Effector CD4-positive, alpha-beta T cell (primary cell): ENCODE measurements at places on chromosomes 6 and 20.
A peak's percentile ranks its signal among the peaks of the same experiment; 100 is the strongest.

- no peak for DNase-seq
Observed at GRCh38 chr6:54646069-54646950, 200.3 kb upstream of the FAM83B start.

GRCh38 chr6:138410972-138411880 is 7.2 kb downstream of the HEBP2 start:
- no peak for DNase-seq

GRCh38 chr6:8785223-8785622 is 349.9 kb upstream of the SLC35B3 start:
- DNase-seq, result no peak

DNA sequence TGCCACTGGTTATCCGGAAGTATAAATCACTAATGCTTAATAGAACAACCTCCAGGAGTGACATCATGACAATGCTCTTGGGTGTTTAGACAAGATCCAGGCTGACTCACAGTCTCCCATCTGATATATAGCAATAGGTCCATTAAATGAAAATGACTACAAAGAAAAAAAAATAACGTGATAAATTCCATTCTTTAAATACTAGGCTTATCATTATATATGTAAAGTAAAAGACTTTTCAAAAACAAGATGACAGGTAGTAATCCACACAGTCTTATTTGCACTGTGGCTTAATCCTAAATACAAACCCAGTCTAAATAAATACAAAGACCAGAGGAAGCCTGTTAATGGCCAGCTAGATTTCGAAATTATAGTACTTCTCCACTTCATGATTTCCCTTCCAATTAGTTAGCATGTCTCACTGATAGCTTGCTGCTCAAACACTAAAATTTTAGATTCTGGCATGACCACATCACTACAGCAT is 149.1 kb upstream of the BEND3 start:
- no peak for DNase-seq

GRCh38 chr6:83853178-83854000 is at the start of gene RIPPLY2:
TSS of gene RIPPLY2 (plus strand) at chr6:83853360. CDS start at chr6:83853417, 57 bp downstream.
- no peak for DNase-seq

GRCh38 chr6:96795481-96795880 is 41.8 kb downstream of the GPR63 start:
- no peak for DNase-seq

DNA sequence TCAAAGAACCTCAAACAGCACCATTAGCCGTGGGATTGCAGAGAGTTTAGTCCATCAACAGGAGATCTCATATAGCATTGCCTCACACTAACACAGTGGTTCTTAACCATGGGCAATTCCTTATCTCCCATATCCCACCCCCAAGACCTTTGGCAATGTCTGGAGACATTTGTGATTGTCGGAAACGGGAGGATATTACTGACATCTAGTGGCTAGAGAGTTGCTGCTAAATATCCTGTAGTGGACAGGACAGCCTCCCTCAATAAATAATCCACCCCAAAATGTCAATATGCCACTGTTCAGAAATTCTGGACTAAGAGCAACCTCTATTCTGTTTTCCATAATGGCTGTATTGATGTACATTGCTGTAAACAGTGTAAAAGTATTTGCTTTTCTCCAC is 210.1 kb upstream of the CCN2 start:
- DNase-seq, result no peak

DNA sequence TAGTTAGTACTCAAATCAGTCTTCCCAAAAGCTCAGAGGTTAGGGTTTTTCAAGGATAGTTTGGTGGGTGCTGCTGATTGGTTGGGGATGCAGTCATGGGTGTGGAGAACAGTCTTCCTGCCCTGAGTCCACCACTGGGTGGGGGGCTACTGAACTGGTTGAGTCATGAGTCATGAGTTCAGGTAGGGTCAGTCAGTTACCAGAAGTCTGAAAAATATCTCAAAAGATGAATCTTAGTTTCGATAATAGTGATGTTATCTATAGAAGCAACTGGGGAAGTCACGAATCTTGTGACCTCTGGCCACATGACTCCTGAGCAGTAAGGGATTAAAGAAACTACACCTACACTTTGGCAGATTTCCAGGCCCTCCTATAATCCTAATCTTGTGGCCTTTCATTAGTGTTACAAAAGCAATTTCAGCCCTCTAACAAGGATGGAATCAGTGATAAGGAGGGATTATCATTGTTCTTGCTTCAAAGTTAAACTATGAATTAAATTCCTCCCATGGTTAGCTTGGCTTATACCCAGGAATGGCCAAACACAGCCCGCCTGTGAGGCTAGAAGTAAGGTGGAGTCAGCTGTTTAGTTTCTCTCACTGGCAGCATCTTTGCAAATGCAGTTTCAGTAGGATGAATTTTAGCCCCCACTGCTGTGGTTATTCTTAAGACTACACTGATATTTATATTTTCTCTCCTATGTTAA is 33.3 kb upstream of the NKAIN2 start:
- DNase-seq, result no peak

DNA sequence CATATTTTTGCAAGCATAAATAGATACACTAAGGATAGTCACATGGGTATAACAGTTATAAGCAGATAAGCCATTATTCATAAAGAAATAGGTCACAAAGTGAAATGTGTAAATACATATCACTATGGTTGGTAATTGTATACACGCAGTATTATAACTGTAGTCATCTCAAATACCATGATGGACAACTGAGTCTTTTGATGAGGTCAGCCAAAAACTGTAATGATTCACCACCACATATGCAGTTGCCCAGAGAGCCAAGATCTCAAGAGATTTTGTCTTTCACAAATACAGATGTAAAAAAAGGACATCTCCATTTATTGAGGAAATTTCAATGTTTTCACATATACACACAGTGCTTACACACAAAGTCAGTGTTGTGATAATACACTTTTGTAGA is 28.3 kb downstream of the ZNF292 start:
- DNase-seq, result no peak

GRCh38 chr6:156833755-156834154 is 56.6 kb downstream of the ARID1B start:
- no peak for DNase-seq

DNA sequence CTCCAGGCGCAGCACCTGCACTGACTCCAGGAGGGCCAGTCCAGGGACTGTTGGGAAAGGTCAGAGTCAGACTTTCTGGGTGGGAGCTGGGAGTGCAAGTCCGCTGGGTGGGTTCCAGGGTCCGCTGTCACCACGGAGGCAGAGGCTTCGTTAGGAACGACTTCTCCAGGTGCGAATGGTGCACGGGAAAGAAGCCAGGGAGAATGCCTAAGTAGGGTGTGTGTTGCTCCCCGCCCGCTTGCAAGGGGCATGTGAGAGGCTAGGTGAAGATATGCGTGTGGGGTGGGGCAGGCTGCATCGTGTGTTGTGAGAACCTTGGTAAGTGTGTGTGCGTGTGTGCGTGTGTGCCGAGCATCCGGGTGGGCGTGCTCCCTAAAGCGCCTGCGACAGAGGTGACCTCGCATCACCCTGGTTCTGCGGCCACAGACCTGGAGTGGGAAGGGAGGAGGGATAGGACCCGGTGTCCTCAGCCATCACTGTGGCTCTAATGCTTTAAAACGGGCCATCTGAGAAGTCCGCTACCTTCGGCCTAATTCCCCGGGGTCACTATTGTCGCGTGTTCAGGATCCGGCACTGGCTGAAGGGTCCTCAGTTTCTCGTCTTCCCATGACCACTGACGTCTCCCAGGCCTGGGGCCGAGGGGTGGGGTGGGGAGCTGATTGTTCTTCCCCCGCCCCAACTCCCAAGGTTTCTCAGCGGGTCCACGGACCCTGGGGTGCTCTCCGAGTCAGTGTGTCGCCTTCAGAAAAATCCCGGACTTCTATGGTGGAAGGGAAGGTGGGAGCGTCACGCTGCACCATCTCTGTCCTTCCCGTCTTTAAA is 6.1 kb downstream of the SLC32A1 start:
- no peak for DNase-seq

DNA sequence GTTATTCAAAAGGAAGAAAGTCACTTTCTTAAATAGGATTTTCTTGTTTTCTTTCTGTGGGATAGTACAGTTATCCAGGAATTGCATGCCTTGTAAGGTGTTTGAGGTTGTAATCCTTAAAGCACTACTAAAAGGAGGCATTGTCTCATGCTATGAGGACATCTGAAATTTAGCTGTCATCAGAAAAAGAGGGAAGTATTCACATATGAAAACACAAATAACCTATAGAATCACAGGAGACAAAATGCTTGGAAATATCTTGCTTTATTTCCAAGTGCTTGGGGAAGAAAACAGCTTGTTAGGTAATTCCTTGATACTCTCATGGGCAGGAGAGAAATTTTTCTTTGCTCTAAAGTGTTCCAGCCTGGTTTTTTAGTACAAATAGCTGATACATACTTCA is 40.1 kb downstream of the HECA start:
- DNase-seq, result no peak

GRCh38 chr6:76719449-76719848 is 647.0 kb upstream of the IMPG1 start:
- no peak for DNase-seq

GRCh38 chr6:35025232-35026188 is 115.6 kb downstream of the TCP11 start:
- DNase-seq, result no peak

DNA sequence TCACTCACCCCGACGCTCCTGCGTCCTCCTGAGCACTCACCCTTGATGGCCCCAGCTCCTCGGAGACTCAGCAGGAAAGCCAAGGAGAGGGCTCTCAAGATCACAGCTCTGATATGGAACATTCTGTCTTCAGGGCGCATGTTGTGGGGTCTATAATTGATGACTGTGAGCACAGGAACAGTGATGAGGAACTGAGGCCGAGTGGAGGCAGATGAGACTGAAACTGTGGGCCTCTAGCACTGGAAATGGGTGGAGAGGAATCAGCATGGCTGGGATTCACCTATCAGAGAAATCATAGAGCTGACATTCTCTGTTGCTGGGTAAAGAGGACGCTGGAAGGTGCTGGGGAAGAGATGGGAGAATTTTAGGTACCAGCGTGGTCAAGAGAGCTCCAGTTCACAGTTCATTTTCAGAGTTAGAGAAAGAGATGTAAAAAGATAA is at the start of gene HLA-DPA1:
TSS of gene HLA-DPA1 (minus strand) at position 219 of the 441 bp plus-strand sequence.
- peak; percentile 8 for DNase-seq

DNA sequence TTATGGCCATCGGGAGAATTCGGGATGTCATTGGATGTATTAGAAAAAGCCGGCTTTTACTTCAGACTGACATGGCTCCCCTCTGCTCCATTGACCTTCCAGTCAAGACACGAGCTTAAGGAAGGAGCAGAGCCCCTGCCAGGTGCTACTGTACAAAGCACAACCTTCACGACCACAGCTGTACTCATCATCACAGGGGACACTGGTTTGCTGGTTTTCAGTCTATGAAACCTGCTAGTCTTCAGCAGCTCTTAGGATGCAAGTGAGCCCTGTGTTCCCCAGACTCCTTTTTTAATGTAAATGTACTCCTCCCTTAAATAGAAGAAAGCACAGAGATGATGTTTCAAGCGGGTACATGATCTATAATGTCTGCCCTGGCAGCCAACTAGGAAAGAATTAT is 1.9 kb upstream of the TRAPPC3L start:
- DNase-seq, result no peak

DNA sequence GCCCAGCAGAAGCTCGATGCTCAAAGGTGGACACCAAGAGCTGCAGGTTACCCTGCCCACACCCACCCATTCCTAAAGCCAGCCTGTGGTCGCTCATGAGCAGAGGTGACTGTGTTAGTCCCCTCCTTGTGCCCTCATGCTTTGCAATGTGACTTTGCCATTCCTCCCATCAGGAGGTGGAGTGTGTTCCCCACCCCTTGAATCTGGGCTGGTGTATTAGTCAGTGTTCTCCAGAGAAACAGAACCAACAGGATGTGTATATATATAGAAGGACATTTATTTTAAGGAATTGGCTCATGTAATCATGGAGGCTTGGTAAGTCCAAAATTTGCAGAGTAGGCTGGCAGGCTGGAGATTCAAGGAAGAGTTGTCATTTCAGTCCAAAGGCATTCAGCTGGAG is 54.4 kb upstream of the RNF24 start:
- DNase-seq, result no peak

DNA sequence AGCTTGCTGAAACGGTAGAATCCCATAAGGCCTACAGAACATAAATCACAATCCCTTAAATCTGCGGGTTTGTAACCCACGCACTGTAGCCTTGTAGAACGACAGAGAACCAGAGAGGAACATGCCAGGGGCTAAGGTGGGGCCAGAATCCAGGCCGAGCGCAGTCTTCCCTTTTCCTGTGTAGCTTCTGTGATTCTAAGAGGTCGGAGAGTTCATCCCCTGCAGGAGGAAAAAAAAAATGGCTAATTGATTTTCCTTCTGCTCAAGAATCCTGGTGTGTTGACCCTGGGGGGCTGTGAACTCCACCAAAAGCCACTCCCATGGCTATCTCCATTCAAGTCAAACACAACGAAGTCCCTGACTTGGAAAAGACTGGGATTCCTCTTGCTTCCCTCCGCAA is 96.3 kb downstream of the SPTLC3 start:
- DNase-seq, result no peak

DNA sequence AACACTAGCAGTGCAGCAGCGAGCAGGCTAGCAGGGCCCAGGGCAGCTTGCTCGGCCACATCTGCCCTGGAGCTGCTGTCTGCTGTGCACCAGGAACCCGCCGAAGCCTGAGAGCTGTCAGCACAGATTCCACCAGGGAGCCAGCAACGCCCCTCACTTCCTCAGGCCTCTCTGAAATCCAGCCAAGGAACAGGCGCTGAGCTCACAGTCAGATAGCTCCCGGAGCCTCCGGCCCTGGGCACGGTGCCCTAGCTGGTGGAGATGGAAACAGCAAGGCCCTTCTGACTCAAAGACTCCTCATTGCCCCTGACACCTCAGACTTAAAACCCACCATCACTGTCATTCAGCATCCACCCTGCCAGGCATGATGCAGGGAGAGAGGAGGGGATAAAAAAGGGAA is 839.4 kb downstream of the MAFB start:
- DNase-seq, result no peak

DNA sequence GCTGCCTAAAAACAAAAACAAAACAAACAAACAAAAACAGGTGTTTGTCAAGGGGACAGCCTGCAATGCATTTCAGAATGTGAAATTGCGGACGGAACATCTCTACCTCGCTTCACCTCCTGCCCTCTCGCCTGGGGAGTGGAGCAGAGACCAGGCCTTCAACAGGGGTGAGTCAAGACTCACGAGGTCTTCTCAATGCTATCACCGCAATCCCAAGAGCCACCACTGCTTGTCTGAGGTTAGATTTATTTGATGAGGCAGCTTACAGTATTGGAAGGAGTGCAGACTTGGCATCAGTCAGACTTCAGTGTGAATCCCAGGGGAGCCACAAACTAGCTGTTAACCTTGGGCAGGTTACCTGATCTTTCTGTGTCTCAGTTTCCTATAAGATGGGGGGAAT is 7.7 kb downstream of the GABRR1 start:
- DNase-seq, result no peak

- no peak for DNase-seq
Observed at GRCh38 chr6:20707870-20708269, 173.6 kb downstream of the CDKAL1 start.
